ENCODE measurements at places on chromosomes 4 and X. TPM values are rescaled to one million over a fixed set of nuclear protein-coding genes. Genes with fewer than 3 reads are reported as not detected.

MBTPS2 gene
- total RNA-seq = 15.6 TPM

DNA sequence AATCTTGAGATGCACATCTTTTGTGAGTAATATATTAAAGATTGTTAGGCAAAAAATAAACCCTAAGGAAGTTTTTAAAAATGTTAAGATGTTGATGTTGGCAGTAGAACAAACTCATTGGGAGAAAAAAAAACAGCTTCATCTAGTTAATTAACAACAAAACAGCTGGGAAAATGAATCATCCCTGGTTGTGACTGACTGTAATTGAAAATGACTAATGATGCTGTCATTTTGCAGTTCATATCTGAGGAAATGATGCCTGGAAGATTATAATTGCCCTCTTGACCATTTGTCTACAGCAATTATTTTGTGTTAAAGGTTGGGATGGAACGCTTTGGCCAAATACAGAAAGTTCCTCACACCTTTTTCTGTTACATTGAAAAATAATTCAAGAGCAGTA is 760.4 kb upstream of the FTHL17 start:
- no peak for DNase-seq

GRCh38 chrX:120334603-120335002 is 23.3 kb upstream of the TMEM255A start:
- DNase-seq = no peak

DNA sequence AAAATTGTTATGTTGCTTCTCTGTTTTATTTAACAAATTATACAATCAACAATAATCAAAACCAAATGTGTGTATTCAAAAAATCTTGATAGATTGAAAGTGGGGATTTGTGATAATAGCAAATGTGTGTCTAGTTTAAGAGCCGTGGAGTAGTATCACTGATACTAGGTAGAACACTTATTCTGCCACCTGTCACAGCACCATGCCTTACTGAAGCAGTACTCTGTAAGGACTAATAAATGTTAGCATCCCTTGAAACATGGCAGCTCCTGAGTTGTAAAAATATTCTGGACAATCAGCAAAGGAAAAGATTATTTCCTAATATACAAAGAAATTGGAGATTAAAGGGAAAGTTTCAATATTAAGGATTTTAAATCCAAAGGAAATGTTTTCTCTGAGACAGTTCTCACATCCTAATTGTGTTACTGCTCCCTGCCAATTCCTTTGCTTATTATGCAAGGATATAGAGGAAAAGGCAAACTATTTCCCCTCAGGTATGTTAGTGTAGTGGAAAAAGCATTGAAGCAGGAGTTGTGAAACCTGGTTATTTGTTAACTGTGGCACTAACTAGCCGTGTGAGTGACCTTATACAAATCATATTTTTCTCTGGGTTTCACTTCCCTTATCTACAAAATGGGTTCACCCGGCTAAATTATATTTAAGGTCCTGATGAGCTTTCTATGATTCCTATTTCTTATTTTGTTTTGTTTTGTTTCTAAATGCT is 303.1 kb downstream of the ARHGAP24 start:
- DNase-seq = no peak

DNA sequence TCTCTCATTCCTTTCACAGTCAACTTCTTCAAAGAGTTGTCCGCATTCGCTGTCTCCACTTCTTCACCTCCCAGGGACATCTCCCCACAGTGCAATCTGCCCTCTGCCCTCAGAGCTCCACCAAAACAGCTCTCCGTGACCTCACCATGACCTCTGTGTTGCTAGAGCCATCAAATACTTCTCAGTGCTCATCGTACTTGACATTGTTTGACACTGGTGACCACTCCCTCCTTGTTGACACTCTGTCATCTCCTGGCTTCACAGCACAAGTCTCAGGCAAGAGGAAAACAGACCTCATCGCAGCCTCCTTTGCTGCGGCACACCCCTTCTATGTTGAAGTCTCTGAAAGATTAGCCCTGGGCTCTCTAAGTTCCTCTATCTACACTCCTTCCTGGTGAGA is 90.5 kb upstream of the CCDC160 start:
- DNase-seq = no peak

DNA sequence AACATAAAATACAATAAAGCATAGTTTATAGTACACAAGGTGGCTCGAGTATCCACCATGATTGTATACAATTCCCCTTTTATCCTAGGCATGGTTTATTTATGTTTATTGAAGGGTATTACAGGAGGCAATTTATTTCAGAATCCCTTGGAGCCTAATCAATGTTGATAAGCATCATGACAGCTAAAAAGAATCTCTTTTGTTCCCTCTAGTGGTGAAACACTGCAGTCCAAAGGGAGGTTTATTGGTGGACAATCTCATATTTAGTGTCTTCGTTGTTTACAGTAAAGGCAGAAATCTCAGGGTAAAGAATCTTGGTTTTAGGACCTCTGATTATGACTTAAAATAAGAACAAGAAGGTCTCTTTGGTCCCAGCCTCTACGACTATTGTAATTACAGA is 1712.5 kb downstream of the C4orf33 start:
- DNase-seq = no peak

GRCh38 chr4:14478504-14478903 is 523.8 kb upstream of the CPEB2 start:
- no peak for DNase-seq

- DNase-seq = no peak
Observed at GRCh38 chrX:129139837-129140598, 383.3 kb downstream of the SMARCA1 start.
